ENCODE measurements at places on chromosomes 6 and 20. TPM values are rescaled to one million over a fixed set of nuclear protein-coding genes. Genes with fewer than 3 reads are reported as not detected.

GRCh38 chr6:109449795-109450673 lies 5.5 kb downstream of the MICAL1 start:
- no peaks in the 10 kb centered on the region for H3K27me3 ChIP-seq
- H3K4me3 ChIP-seq, result no peak overlapping the region
- H3K27ac ChIP-seq, result no peak overlapping the region
- H3K4me1 ChIP-seq, result peaks cover 31% of the 10 kb centered on the region
- DNase-seq, result no peak
- peaks cover 62% of the 10 kb centered on the region for H3K36me3 ChIP-seq

DNA sequence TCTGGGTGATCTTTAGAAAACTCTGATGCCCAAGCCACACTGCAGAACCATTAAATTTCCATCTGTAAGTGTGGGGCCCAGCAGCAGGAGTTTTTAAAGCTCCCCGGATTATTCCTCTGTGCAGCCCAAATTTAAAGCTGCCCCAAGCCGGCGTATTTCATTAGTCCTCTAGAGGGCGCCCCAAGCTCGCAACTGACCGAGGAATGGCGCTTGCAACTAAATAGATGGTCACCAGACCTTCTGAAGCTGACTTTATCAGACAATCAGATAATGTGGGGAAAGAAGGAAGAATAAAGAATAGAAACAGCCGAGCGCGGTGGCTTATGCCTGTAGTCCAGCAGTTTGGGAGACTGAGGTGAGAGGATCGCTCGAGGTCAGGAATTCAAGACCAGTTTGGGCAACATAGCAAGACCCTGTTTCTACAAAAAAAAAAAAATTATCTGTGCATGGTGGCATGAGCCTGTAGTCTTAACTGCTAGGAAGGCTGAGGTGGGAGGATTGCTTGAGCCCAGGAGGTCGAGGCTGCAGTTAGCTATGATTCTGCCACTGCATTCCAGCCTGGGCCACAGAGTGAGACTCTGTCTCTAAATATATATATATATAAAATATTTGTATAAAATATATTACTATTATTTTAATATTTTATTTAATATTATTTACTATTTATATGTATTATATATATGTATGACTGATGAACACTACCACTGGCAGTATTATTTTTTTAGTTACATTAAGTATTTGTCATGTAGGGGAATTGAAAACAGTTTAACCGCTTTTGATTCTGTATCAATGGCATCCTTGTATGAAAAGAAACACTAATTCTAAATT lies 56.0 kb downstream of the OTOR start:
- H3K4me1 ChIP-seq, result no peaks in the 10 kb centered on the region
- DNase-seq, result peak; percentile 11
- H3K4me3 ChIP-seq, result no peak overlapping the region
- no peaks in the 10 kb centered on the region for H3K27me3 ChIP-seq

The SLC22A3 gene
- polyA plus RNA-seq, result not detected

- no peak overlapping the region for H3K4me3 ChIP-seq
- no peaks in the 10 kb centered on the region for H3K36me3 ChIP-seq
- H3K27me3 ChIP-seq, result no peaks in the 10 kb centered on the region
- no peaks in the 10 kb centered on the region for H3K4me1 ChIP-seq
Observed at GRCh38 chr6:37717836-37718251, 20.2 kb upstream of the MDGA1 start.

The SMLR1 gene
- not detected for polyA plus RNA-seq

The ASIP gene
- polyA plus RNA-seq, result 0.40 TPM

DNA sequence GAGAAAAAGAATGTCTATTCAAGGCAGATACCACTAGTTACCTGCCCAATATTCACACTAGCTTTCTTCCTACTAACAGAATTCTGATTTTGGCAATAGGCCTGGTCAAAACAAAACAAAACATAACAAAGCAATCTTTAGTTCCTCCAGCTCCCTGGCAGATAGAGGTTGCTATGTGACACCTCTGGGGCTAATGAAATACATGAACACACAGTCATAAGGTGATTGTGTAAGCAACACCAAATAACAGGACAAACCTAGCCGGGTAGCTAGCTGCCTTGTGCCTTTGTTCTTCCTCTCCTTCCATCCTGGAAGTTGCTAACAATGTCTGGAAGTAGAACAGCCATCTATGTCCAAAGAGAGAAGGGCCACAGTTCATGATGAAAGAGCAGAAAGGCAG lies 6.0 kb upstream of the HMGN3 start:
- H3K4me1 ChIP-seq, result peaks cover 13% of the 10 kb centered on the region
- peak; percentile 4 for DNase-seq
- no peak overlapping the region for H3K27ac ChIP-seq
- no peaks in the 10 kb centered on the region for H3K27me3 ChIP-seq
- H3K4me3 ChIP-seq, result no peak overlapping the region
- H3K36me3 ChIP-seq, result no peaks in the 10 kb centered on the region

The CPXM1 gene
- not detected for polyA plus RNA-seq

The CCN6 gene
- polyA plus RNA-seq, result not detected

The DLK2 gene
- not detected for polyA plus RNA-seq

The DEFB124 gene
- not detected for polyA plus RNA-seq

GRCh38 chr6:154276810-154277628 lies 79.6 kb downstream of the IPCEF1 start:
- no peak overlapping the region for H3K4me3 ChIP-seq
- H3K27me3 ChIP-seq, result no peaks in the 10 kb centered on the region
- peak; percentile 55 for DNase-seq
- H3K27ac ChIP-seq, result peak overlapping the region; percentile 29

GRCh38 chr20:3472105-3472504 lies 1.3 kb downstream of the ATRN start:
- H3K4me3 ChIP-seq, result peak overlapping the region; percentile 89
- peaks cover 21% of the 10 kb centered on the region for H3K4me1 ChIP-seq
- H3K27ac ChIP-seq, result no peak overlapping the region
- no peaks in the 10 kb centered on the region for H3K27me3 ChIP-seq
- DNase-seq, result no peak
- no peaks in the 10 kb centered on the region for H3K36me3 ChIP-seq

The COL21A1 gene
- not detected for polyA plus RNA-seq

The POPDC3 gene
- not detected for polyA plus RNA-seq

DNA sequence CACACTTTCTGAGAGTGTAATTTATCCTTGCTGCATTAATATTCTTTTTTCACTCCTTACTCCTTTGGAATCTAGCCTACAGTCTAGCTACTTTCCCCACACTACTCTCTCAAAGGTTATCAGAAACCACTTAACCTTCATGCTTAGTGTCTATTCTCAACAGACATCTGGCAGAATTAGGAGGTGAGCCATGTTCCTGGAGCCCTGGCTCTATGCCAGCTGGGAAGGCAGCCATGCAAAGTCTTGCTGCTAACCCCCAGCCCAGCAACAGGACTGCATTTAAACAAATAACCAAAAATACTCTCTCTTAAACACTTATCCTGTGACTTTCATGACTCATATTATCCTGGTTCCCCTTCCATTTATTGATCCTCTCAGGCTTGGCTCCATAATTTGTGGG lies 260.2 kb downstream of the BCKDHB start:
- no peak overlapping the region for H3K27ac ChIP-seq
- H3K4me3 ChIP-seq, result no peak overlapping the region
- H3K27me3 ChIP-seq, result no peaks in the 10 kb centered on the region
- DNase-seq, result no peak
- H3K4me1 ChIP-seq, result no peaks in the 10 kb centered on the region

- peak overlapping the region; percentile 87 for H3K4me3 ChIP-seq
- no peaks in the 10 kb centered on the region for H3K36me3 ChIP-seq
- no peak for DNase-seq
- no peaks in the 10 kb centered on the region for H3K27me3 ChIP-seq
Observed at GRCh38 chr6:106514583-106514885, 114.8 kb downstream of the RTN4IP1 start.

The AVP gene
- polyA plus RNA-seq, result not detected

DNA sequence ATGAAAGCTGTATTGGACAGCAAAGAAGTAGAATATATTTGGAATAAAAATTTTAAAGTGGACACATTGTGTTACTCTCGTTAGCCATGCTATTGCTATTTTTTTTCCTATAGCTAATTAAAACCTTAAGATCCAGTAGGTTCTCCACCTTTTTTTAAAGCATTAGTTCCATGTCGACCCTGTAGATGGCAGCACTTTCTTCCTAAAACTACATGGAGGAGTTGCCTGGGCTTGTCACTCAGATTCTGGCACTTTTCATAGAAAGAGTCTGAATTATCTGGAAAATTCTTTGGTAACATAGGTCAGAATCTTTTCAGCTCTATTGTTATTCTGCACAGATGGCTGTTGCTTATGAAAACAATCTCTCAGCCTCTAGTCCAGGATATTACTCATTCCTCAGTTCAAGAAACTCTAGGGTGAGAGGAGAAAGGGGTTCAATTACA lies 42.0 kb upstream of the ESR1 start:
- H3K27ac ChIP-seq, result no peak overlapping the region
- no peaks in the 10 kb centered on the region for H3K27me3 ChIP-seq
- peaks cover 7% of the 10 kb centered on the region for H3K4me1 ChIP-seq

DNA sequence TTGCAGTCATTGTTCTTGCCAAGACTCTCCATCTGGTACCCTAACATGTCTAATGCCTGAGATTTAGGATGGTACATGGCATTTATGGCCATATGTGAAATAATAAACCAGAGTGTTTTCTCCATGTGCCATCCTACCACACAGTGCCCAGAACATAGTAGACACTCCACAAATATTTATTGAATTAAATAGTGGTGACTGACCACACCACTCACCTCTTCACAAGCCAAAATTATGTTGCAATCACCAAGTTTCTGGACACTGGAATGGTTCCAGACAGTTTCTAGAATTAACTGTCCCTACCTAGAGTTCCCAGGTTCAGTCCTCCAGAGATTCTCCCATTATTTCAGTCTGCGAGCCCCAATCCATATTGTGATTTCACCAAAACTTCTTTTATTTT lies 427.3 kb downstream of the KIF16B start:
- H3K36me3 ChIP-seq, result no peaks in the 10 kb centered on the region
- H3K27ac ChIP-seq, result no peak overlapping the region
- DNase-seq, result no peak
- no peaks in the 10 kb centered on the region for H3K27me3 ChIP-seq
- H3K4me1 ChIP-seq, result no peaks in the 10 kb centered on the region

GRCh38 chr6:119658917-119659316 lies 309.4 kb upstream of the MAN1A1 start:
- H3K27me3 ChIP-seq, result no peaks in the 10 kb centered on the region
- H3K4me3 ChIP-seq, result no peak overlapping the region
- no peak for DNase-seq

The PNPLA1 gene
- polyA plus RNA-seq, result 3.5 TPM

- no peak overlapping the region for H3K4me3 ChIP-seq
- H3K27ac ChIP-seq, result no peak overlapping the region
- peaks cover 36% of the 10 kb centered on the region for H3K4me1 ChIP-seq
- H3K27me3 ChIP-seq, result no peaks in the 10 kb centered on the region
- no peak for DNase-seq
Observed at GRCh38 chr6:109460161-109460829, 4.7 kb upstream of the MICAL1 start.

GRCh38 chr20:34998331-34998950 lies 42.8 kb downstream of the MYH7B start:
- H3K27ac ChIP-seq, result no peak overlapping the region
- no peaks in the 10 kb centered on the region for H3K4me1 ChIP-seq
- H3K27me3 ChIP-seq, result no peaks in the 10 kb centered on the region
- no peak overlapping the region for H3K4me3 ChIP-seq
- H3K36me3 ChIP-seq, result peaks cover 82% of the 10 kb centered on the region

The ZNF133 gene
- polyA plus RNA-seq, result 9.7 TPM

DNA sequence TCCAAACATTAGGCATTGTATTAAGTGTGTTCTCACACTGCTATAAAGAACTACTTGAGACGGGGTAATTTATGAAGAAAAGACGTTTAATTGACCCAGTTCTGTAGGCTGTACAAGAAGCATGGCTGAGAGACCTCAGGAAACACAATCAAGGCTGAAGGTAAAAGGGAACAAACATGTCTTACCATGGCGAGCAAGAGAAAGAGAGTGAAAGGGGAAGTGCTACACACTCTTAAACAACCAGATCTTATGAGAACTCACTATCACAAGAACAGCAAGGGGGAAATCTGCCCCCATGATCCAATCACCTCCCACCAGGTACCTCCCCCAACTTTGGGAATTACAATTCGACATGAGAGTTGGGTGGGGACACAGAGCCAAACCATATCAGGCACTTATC lies 86.6 kb upstream of the TOP1 start:
- no peaks in the 10 kb centered on the region for H3K36me3 ChIP-seq
- H3K4me1 ChIP-seq, result peaks cover 27% of the 10 kb centered on the region
- no peak overlapping the region for H3K27ac ChIP-seq
- peak; percentile 44 for DNase-seq

DNA sequence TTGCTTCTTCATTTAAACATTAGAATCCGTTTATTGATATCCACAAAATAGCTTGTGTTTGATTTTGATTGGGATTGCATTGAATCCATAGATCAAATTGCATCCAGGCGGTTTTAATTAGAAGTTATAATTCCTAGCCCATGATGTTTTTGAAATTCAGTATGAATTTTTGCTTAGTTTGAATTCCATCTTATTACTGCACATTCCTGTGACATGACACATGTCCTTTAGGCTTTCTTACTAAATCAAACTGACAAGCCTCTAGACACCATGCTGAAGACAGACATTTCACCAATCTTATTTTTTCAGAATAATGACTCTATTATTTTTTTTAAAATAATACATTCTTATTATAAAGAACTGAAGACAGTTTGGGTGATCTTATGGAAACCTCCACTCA lies 21.4 kb upstream of the PI16 start:
- no peaks in the 10 kb centered on the region for H3K36me3 ChIP-seq
- no peak for DNase-seq
- peaks cover 2% of the 10 kb centered on the region for H3K27me3 ChIP-seq

The TCFL5 gene
- 0.38 TPM for polyA plus RNA-seq

The MC3R gene
- polyA plus RNA-seq, result not detected

The TSPO2 gene
- polyA plus RNA-seq, result not detected

DNA sequence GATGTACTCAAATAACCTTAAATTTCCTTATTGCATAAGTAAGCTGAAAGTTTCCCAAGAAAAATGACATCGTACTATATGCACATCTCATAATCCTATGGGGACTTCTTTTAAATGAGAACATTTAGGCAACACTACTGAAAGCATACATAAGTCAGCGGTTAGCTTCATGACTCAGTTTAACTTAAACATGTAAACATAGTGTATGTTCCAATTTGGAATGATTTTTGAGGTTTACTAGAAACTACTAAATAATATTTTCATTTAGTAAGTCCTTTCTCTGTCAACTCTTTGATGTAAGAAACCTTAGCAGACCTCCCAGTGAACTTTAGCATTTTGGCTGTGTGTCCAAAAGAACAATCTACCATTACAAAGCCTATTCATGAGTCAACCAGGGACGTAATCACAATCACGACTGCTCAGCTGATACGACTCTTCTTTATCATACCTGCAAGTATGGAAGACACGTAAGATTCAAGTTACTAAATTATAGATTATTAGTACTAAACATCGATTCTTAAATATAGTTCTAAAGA lies 19.3 kb downstream of the HIVEP2 start:
- H3K27ac ChIP-seq, result no peak overlapping the region
- H3K36me3 ChIP-seq, result no peaks in the 10 kb centered on the region
- peaks cover 14% of the 10 kb centered on the region for H3K4me1 ChIP-seq

The NFYA gene
- polyA plus RNA-seq, result 10.7 TPM

The PROCR gene
- 1.2 TPM for polyA plus RNA-seq

All from CD14-positive monocyte (primary cell).